Stimulated activated CD8-positive, alpha-beta memory T cell treated with anti-CD3 and anti-CD28 coated beads, Interleukin-15, amount 100 ng/mL, for 4 hours (primary cell): ENCODE measurements at places on chromosomes 13 and 19.

DNA sequence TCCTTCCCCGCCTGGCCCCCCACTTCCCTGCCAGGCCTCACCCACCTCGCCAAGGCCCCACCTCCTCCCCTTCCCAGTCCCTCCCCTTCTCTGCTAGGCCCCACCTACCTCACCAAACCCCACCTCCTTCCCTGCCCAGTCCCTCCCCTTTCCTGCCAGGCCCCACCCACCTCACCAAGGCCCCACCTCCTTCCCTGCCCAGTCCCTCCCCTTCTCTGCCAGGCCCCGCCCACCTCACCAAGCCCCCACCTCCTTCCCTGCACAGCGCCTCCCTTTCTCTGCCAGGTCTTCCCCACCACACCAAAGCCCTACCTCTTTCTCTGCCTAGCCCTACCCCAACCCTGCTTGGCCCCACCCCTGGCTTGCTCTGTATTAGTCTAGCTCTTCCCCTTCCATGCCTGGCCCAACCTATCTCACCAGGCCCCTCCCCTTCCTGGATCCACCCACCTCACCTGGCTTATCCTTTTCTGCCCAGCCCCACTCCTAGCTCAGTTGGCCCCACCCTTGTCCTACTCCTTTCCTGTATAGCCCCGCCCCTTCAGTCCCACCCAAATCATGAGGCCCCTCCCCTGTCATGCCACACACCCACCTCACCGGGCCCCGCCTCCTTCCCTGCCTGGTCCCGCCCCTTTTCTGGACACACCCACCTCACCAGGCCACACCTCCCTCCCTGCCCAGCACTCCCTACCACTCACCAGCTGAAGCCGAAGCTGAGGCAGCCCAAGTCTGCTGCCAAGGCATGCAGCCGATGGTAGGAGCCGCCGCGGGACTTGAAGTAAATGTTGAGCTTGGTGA, 16.2 kb downstream of the CERS1 start:
- DNase-seq = no peak

DNA sequence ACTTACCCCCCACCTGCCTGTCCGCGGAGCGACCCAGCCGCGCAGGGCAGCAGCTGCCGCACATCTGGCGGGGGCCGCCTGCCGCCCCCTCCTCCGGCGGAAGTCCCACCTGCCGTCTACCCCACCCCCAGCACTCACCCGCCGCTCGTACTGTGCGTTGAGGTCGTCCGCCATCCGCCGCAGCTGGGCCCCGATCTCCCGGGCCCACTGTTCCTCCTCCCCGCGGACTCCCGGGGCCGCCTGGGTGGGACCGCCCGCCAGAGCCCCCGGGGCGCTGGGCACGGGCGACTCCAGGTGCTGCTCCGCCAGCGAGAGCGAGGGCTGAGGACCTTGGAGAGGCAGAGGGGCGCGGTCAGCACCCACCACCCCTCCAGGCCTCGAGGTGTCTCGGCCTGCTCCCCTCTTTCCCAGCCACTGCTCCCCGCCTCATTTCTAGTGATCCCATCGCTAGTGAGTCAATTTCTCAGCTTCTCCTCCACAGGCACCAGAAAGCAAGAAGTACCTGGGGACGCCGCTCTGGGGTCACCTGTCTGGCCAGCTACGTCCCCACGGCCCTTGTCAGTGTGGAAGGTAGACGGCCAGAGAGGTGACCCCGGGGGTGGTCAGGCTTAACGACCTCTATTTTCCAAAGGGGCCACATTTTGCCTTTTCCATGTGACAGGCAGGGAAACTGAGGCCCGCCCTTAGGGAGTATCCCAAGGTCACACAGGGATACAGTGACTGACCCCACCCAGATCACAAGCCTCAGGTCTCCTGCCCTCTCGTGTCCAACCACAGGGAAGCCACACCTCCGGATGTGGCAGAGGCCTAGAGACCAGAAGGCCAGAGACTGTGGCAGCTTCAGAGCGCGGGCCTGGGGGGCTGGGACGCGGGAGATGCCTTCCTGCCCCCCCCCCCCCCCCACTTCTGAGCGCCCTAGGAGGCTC, 4.3 kb downstream of the BBC3 start:
- no peak for DNase-seq

- no peak for DNase-seq
Measured at GRCh38 chr13:61045251-61045650, 370.4 kb downstream of the PCDH20 start.

- DNase-seq = no peak
Measured at GRCh38 chr13:40132249-40132648, 476.8 kb downstream of the COG6 start.

DNA sequence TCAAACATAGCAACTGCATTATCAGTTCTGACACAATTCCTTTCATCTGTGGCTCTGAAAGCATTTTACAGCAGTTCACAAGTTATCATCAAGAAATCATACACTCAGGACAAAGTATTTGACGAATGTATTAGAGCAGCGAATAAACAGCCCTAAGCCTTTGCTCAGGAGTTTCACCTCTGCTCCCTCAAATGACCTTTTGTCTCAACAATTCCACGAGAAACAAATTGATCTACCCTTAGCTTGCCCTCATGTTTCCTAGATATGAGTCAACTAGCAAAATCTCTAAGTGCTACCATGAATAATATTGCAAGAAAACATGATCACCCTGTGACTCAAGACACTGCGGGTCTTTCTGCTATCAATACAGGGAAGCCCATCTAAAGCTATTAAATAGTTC, 396.1 kb downstream of the EFNB2 start:
- no peak for DNase-seq

DNA sequence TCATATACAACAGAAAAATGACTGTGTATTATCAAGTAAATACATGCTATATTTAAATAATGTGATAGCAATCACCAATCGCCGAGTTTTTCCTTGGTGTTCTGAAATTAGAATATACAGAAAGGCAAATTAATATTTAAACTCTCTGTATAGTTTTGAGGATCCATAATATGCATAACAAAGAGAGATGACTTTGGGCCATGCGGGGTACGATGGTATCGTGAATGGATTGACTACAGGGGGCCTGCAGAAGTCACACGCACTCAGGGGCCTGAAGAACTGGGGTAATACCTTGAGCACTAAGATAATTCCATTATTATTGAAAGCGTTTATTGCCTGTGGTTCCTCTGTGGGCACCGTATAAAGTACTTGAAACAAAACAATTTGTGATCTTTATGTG, 314.0 kb downstream of the TEX29 start:
- DNase-seq = no peak

DNA sequence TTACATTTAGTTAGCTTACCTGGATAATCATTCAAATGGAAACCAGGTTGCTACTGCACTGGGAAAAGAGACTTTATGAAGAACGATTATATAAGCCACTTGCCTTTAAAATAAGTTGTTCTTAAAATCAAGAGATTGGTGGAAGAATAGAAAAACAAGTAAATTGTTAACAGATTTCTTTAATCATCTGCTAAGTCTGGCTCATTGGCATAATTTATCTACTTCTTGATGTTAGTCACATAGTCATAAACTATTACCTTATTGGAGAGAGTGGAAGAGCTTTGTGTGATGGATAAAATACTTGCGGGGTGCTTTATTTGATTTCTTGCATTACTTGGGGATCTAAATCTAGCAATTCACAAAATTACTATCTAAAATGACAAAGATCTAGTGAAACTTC, 6.8 kb downstream of the LSM14A start:
- DNase-seq = no peak

- DNase-seq = no peak
Measured at GRCh38 chr19:30064771-30065494, 122.9 kb downstream of the URI1 start.

- DNase-seq = no peak
Measured at GRCh38 chr19:2234996-2235380, 1.1 kb downstream of the PLEKHJ1 start.

DNA sequence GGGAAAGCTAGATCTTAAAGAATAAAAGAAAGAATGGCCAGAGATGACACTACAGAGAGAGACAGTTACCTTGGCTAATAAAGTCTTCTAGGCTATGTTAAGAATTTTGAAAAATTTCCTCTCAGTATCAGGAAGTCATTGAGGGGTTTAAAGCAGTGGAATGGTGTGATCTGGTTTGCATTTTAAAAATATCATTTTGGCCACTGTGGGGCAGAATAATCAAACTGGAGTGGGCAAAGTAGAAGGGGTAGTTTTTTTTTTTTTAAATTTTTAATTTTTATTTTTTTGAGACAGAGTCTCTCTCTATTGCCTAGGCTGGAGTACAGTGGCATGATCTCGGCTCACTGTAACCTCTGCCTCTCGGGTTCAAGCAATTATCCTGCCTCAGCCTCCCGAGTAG, 4.4 kb upstream of the CNMD start:
- DNase-seq = no peak

GRCh38 chr13:23645851-23646250, 75.6 kb downstream of the TNFRSF19 start:
- DNase-seq = no peak
